H4 (cell line): ENCODE measurements at places on chromosomes 6 and 20. TPM values are rescaled to one million over a fixed set of nuclear protein-coding genes. Genes with fewer than 3 reads are reported as not detected.

The UBE2J1 gene
- total RNA-seq = 17.9 and 19.0 TPM in 2 replicates

GRCh38 chr6:126945150-126945685 lies 173.3 kb upstream of the RSPO3 start:
- DNase-seq = no peak

DNA sequence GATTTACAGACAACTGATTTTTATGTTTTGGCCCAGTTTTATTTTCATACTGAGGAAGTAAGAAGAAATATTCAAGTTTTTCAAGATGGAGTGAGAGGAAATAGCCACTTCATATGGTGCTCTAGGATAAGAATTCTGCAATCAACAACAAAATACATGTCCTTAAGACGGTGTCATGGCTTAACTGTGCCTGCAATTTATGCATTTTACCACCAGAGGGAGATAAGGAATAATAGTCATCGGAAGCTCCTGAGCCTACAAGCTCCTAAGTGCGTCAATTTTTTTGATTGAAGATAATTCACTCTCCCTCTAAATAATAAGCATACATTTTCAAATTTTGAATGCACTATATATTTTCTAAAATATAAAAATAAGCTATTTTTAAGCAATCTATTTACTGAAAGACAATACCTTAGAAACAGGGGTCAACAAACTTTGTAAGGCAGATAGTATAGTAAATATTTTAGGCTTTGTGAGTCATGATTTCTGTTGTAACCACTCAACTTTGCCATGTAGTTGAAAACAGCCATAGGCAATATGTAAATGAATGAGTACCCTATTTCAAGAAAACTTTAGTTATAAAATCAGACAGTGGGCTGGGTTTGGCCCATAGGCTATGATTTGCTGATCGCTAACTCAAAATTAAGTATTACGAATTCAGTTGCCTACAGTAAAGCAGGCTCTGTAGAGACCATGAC lies 230.9 kb upstream of the DTNBP1 start:
- DNase-seq = peak; percentile 27

DNA sequence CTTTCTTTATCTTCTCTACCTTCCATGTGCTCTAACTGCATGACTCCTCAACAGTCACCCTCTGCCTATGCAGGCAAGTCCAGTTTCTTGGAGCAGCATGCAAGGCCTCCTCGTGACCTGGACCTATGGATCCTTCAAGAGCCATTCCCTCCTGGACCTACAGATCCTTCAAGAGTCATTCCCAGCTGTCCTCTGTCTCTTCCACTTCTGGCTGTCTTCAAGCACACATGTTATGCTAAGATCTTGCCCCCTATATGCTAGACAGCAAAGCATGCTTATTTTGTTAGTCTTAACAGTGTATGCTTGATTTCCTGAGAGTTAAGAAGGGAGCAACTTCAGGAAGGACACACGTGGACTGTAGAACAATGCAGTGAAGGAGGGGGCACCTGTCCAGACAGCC lies 7.5 kb downstream of the ID4 start:
- DNase-seq = no peak

- DNase-seq = no peak
Observed at GRCh38 chr6:15256538-15257271, 10.8 kb downstream of the JARID2 start.

- DNase-seq = no peak
Observed at GRCh38 chr6:89950446-89950845, 56.2 kb downstream of the GJA10 start.

GRCh38 chr20:35968930-35969329 lies 540 bp downstream of the CNBD2 start:
- no peak for DNase-seq

DNA sequence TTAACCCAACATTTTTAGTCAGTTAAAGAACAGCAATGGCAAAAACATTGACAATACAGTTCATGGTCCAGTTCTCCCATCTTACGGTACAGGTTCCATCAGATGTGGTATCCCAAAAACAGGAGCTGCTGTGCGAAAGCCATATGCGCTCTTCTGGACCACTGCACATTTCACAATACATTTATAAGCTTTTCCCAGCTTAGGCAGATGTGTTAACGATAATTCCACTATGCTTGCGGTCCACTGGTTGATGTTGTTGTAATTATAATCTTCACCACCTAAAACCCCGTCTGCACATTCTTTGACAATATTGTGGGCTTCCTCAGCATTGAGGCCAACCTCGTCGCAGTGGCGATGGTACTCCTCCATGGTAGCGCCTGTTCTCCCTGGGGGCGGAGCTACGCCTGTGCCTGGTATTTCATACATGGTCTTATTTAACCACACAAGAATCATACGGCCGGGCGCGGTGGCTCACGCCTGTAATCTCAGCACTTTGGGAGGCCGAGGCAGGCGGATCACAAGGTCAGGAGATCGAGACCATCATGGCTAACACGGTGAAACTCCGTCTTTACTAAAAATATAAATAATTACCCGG lies 52.0 kb downstream of the BFSP1 start:
- no peak for DNase-seq

DNA sequence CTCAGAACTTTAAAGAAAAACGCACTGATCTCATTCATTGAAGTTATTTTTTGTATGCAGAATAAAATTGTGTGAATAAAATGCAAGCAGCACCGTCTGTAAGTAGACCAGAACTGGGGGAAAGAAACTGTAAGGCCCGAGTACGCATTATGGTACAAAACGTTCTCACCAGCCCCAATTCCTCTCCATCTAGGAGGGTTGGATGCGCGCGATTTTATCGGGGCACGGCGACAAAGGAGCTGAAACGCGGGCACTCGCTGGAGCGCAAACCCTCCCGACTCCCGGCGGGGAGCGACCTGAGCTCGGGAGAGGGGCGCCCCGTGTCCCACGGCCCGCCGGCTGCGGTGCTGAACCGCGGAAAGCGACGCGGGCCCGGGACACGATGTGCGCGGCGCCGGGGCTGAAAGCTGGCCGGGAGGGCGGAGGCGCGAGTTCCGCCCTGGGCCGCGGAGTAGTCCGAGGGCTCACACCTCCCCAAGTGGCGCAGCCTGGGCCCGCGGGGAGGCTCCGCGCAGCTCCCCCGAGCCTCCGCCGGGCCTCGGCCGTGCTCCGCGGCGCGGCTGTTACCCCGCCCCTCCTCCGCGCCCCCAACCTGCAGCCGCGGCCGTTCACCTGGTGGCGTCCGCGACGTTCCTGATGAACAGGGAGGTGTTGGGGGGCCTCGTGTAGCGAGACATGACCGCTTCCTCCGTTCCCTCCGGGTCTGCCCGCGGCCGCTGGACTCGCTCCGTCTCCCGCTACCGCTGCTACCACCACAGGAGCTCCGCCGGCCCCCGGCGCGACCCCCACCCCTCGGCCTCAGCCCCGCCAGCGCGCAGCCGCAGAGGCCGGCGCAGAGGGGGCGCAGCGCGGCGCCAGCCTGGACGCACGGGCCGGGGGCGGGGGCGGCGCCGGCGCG lies at the start of gene SRSF12:
Gene SRSF12 (minus strand): TSS at position 861 of the 898 bp plus-strand sequence. CDS start 184 bp downstream, at position 677.
- DNase-seq = no peak

DNA sequence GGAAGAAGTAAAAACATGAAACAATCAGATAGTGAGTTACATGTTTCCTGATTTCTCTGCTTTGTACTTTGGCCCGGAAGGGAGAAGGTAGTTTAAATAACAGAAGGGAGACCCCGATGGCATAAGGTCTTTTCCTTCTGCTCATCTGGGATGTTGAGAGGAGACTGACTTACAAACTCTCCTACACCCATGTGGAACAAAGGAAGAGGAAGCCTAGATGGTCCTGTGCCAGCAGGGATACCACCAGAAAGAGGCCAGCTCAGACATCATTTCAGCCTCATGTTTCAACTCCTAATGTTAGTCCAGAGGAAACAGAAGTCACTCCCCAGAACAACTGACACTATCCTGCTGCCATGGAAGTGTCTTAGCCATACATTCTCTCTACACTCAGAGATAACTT lies 250.7 kb upstream of the NOX3 start:
- no peak for DNase-seq
